LNCaP clone FGC (cell line): ENCODE measurements at places on chromosomes 4 and X.

- no peak for DNase-seq
These were observed 118.4 kb downstream of the CPZ start for GRCh38 chr4:8710946-8711345.

GRCh38 chr4:40881096-40881495 is 131.3 kb downstream of the NSUN7 start:
- no peak for DNase-seq

- DNase-seq: no peak
These were observed 231.3 kb upstream of the TET2 start for GRCh38 chr4:104915373-104915772.

- DNase-seq: no peak
These were observed 13.3 kb upstream of the ANTXR2 start for GRCh38 chr4:80086296-80086695.

DNA sequence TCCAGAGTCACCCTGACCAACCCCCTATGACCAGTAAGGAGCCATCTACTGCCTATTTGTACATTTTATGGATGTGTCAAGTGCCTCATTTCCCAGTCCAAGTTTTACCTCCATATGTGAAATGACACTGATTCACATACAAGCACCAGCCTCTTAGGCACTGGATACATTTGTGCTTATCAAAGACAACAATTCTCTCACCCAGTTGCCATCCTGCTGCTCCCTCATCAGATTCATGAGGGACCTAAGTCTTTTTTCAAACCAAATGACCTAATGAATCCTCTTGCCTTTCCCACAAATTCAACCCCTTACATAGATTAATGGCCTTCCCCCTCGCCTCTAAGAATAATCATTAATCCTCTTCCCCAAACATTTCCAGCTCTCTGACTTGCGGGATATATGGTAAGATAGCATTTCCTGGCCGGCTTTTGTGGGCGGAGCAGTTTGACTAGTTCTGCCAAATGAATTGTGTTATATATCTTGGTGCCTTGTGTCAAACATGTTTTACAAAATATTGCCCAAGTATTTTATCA is 233.9 kb downstream of the ARAP2 start:
- DNase-seq: no peak

- DNase-seq: no peak
These were observed 5.4 kb downstream of the MEPE start for GRCh38 chr4:87838205-87838604.

- DNase-seq: no peak
These were observed 51.3 kb downstream of the RUFY3 start for GRCh38 chr4:70772929-70773555.

- DNase-seq: no peak
These were observed 3.3 kb downstream of the SHROOM2 start for GRCh38 chrX:9789555-9789954.

GRCh38 chr4:176841711-176842112 is 49.0 kb upstream of the VEGFC start:
- DNase-seq: no peak

DNA sequence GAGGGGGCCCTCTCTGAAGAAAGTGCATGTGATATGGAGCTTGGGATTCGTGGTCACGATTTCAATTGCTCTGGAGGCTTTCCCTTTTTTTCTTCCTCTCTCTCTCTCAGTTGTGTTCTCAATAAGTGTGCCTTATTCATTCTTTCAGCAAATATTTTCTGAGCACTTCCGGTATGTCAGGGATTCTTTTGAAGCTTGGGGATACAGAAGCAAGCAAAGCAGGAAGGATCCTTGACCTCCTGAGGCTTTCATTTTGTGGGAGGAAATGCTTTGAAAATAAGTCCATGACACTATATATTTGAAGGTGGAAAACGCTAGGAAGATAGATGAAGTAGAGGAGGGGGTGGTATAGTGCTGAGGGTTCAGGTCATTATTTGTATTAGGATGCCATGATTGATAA is 12.6 kb upstream of the GABRE start:
- DNase-seq: no peak

GRCh38 chrX:6005856-6006255 is 222.8 kb downstream of the NLGN4X start:
- no peak for DNase-seq

- DNase-seq: no peak
These were observed 73.7 kb upstream of the GALNT7 start for GRCh38 chr4:173094739-173095421.

GRCh38 chrX:17167915-17168314 is 207.1 kb upstream of the NHS start:
- DNase-seq: no peak

- DNase-seq: no peak
These were observed 162.7 kb upstream of the TTC29 start for GRCh38 chr4:147108409-147108808.

- peak; percentile 13 for DNase-seq
These were observed 164.6 kb downstream of the PRKX start for GRCh38 chrX:3548765-3549391.

- no peak for DNase-seq
These were observed 924 bp downstream of the EPHA5 start for GRCh38 chr4:65669111-65670019.

- DNase-seq: no peak
These were observed 12.4 kb upstream of the ARHGAP6 start for GRCh38 chrX:11678158-11678557.

DNA sequence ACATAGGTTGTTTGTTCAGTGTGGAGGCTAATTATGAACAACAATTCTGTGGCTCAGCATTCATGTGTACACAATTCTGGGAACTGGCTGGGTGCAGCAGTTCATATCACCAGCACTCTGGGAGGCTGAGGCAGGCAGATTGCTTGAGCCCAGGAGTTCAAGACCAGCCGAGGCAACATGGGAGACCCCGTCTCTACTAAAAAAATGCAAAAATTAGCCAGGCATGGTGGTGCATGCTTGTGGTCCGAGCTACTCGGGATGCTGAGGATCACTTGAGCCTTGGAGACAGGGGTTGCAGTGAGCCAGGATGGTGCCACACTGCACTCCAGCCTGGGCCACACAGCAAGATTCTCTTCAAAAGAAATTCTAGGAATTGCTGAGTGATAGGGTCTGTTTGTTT is 4.5 kb upstream of the PPP2R2C start:
- no peak for DNase-seq

DNA sequence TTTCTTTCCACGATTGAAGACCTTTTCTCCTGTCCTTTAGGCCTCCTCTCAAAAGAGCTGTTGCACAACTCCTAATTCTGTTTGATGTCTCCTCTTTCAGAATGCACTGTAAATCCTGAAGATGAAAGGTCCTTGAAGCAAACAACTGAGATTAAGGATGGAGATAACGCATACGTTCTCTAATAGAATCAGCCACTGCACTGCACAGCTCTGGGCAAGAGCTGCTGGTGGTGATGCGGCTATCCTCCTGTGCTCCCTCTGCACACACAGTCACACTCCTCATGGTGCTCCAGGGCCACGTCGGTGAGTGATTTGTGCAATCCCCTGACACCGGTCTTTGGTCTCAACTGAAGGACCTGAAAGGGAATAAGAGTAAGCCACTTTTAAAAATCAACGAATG is 208.7 kb downstream of the PDGFC start:
- DNase-seq: no peak
